ENCODE measurements at places on chromosomes 7 and 10. TPM values are rescaled to one million over a fixed set of nuclear protein-coding genes. Genes with fewer than 3 reads are reported as not detected.

- peak; percentile 44 for DNase-seq
- H3K4me3 ChIP-seq, result no peak overlapping the region
- no peaks in the 10 kb centered on the region for H3K27me3 ChIP-seq
- H3K4me1 ChIP-seq, result peaks cover 43% of the 10 kb centered on the region
- no peaks in the 10 kb centered on the region for H3K36me3 ChIP-seq
Measured at GRCh38 chr10:132515811-132516726, 21.5 kb upstream of the INPP5A start.

Gene ANKRD61
- not detected for total RNA-seq

DNA sequence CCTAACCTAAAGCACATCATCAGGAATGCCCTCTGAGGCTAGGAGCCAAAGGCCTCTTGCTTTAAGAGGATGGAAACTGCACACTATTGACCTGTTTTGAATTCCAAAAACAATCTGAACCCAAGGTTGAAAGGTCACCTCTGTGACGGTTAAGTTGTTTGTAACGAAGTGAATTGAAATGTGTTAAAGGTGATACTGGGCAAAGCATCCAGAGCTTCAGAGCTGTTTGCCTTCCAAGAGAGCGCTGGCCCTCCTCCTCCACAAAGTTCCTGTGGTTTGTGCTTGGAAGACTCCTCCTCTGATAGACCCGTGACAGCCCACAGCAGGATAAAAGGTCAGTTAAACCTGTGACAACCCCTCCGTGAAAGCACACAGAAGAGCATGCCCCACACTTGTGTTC is 133.7 kb upstream of the CTTNBP2 start:
- no peaks in the 10 kb centered on the region for H3K4me1 ChIP-seq
- H3K27ac ChIP-seq, result no peak overlapping the region
- H3K36me3 ChIP-seq, result no peaks in the 10 kb centered on the region
- H3K4me3 ChIP-seq, result no peak overlapping the region
- no peaks in the 10 kb centered on the region for H3K27me3 ChIP-seq

- H3K27me3 ChIP-seq, result no peaks in the 10 kb centered on the region
- H3K27ac ChIP-seq, result no peak overlapping the region
- H3K36me3 ChIP-seq, result no peaks in the 10 kb centered on the region
Measured at GRCh38 chr10:87643920-87644319, 15.8 kb upstream of the PAPSS2 start.

- no peak for DNase-seq
- no peaks in the 10 kb centered on the region for H3K4me1 ChIP-seq
- H3K27ac ChIP-seq, result no peak overlapping the region
- no peaks in the 10 kb centered on the region for H3K27me3 ChIP-seq
- no peak overlapping the region for H3K4me3 ChIP-seq
Measured at GRCh38 chr10:74816824-74817498, 9.4 kb upstream of the KAT6B start.

DNA sequence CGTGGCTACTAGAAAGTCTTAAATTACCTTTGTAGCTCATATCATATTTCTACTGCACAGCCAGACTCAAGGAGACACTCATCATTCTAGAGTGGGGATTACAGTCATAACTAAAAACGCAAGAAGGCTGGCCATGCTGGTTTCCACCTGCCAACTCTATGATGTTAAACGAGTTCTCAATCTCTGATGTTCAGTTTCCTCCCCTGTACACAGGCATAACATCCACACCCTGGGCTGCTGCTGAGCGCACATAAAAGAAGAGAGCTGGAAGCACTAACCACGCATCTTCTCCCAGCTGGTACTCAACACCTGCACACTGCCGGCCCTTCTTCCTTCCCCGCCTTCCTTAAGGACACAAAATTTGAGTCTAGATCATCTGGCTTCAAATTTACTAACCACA is 60.5 kb downstream of the SORBS1 start:
- DNase-seq, result no peak
- H3K27me3 ChIP-seq, result no peaks in the 10 kb centered on the region
- no peak overlapping the region for H3K27ac ChIP-seq
- H3K36me3 ChIP-seq, result no peaks in the 10 kb centered on the region
- H3K4me3 ChIP-seq, result no peak overlapping the region

DNA sequence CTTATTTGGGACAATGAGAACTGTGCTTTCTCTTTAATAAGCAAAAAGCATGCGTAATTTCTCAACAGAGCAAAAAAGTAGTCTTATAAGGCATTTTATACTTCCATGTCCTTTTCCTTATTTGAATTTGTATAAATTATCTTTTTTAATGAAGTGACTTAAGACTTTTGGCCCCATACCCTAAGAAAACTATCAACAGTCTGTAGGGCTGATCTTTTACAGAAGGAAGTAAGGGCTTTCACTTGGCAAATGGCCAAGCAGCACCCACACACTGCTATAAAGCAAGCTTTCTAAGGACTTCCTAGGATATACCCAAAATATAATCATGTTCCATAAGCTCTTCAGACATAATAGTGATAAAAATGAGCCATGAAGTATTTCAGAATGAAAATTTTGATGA is 3.4 kb downstream of the CRPPA start:
- H3K27ac ChIP-seq, result no peak overlapping the region
- H3K27me3 ChIP-seq, result no peaks in the 10 kb centered on the region
- no peak for DNase-seq
- H3K36me3 ChIP-seq, result no peaks in the 10 kb centered on the region

GRCh38 chr10:74542077-74542476 is 284.3 kb upstream of the KAT6B start:
- H3K27me3 ChIP-seq, result no peaks in the 10 kb centered on the region
- H3K36me3 ChIP-seq, result no peaks in the 10 kb centered on the region

Gene ITGB8
- total RNA-seq, result 31.3 TPM

DNA sequence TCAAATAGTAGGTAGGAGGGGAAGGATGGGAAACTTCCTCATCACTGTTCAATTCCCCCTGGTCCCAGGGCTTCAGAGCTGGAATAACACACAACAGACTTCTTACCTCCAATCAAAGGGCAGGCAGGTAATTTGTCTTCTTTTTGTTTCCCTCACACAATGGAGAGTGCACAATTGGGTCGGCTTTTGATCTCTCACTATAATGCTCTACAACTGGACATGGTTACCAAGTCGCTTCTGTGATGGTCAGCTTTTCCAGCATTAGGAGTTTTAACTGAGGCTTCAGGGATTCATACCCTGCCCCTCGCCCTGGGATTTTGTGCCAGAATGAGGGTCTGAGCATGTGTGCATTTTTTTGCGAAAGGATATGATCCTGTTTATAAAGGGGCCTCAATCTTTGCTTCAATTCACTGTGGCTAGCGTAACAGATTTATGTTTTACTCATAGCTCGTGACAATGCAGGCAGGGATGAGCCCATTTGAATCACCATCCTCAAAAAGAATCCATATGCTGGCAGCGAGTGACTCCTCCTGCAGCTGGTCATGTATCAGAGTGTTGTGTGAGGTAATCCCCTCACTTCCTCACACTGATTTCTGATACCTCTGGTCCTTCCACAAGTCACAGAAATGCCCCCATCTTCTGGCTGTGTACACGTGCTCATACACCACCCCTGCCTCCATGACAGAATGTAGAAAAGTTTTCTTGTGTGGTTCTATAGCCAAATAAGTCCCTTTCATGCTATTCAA is 189.6 kb downstream of the CTTNBP2 start:
- H3K4me1 ChIP-seq, result peaks cover 8% of the 10 kb centered on the region
- no peak for DNase-seq
- no peaks in the 10 kb centered on the region for H3K27me3 ChIP-seq
- peak overlapping the region; percentile 32 for H3K27ac ChIP-seq
- no peak overlapping the region for H3K4me3 ChIP-seq

GRCh38 chr7:36591636-36592035 is 132.7 kb downstream of the AOAH start:
- DNase-seq, result no peak
- H3K27ac ChIP-seq, result no peak overlapping the region
- no peaks in the 10 kb centered on the region for H3K36me3 ChIP-seq

DNA sequence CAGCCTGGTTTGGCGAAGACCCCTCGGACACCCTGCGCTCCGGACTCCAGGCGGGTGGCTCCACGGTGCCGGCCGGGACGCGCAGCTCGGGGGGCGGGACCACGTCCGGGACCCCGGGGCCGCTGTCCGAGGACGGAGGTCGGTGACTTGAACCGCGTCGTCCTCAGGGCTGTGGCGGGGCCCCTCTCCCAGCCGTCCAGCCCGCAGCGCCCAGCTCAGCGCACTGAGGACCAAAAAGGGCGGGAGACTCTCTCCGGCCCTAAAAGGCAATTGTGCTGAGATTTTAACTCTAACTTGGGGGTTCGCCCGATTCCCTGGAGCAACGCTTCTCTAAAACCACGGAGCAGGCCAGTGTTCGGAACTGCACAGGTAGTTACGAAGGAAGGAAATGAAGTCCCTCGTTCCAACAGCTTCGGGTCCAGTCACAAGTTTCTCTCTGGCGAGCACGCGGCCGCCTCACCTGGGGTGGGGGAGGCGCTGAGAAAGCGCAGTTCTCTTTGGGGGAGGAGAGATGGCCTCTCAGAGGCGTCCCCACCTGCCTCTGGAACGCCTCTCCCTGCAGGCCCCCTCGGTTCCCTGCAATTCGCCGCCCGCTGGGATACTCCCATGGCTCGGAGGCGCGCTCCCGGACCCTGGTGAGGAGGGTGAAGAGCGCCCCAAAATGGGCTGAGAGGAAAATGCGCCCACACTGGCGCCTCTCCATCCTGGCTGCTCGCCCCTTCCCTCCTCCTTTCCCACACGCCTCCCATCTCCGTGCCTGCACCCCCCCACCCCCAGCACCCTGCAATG is 352.7 kb downstream of the DNAJB6 start:
- no peaks in the 10 kb centered on the region for H3K36me3 ChIP-seq
- H3K27ac ChIP-seq, result no peak overlapping the region
- H3K4me3 ChIP-seq, result peak overlapping the region; percentile 9
- DNase-seq, result peak; percentile 23
- no peaks in the 10 kb centered on the region for H3K27me3 ChIP-seq

GRCh38 chr10:57692255-57692980 is 575.3 kb downstream of the IPMK start:
- H3K36me3 ChIP-seq, result no peaks in the 10 kb centered on the region
- H3K27me3 ChIP-seq, result no peaks in the 10 kb centered on the region
- no peaks in the 10 kb centered on the region for H3K4me1 ChIP-seq
- no peak for DNase-seq

DNA sequence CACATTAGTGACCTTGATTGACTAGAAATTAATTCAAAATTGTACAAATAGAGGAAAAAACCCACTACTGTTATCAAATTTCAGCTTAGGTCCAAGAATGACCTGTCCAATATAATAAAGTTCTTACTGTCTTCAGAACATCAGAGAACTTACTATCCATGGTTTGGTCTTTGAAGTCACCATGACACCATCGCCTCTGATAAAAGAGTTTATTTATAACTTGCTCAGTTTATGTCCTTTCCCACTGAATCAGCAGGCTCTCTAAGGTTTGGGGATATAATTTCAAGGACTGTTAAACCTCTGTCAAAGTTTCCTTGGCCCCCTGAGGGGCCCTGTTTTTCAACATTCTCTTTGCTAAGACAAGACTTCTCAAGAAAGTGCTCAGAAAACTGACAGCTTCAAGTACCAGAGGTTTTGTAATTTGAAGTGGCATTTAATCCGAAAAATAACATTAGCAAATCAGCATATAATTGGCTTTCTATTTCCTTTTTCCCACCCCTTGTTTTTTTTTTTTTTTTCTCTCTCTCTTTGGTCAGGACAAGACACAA is 191.7 kb upstream of the FERD3L start:
- H3K27ac ChIP-seq, result no peak overlapping the region
- H3K27me3 ChIP-seq, result no peaks in the 10 kb centered on the region
- H3K4me1 ChIP-seq, result no peaks in the 10 kb centered on the region
- DNase-seq, result no peak
- H3K36me3 ChIP-seq, result no peaks in the 10 kb centered on the region
- H3K4me3 ChIP-seq, result no peak overlapping the region

Gene BMI1
- total RNA-seq, result 15.6 TPM

- H3K27me3 ChIP-seq, result no peaks in the 10 kb centered on the region
- H3K36me3 ChIP-seq, result no peaks in the 10 kb centered on the region
- DNase-seq, result no peak
- no peak overlapping the region for H3K27ac ChIP-seq
- H3K4me1 ChIP-seq, result no peaks in the 10 kb centered on the region
Measured at GRCh38 chr7:11727864-11728263, 104.1 kb downstream of the THSD7A start.

GRCh38 chr7:29309041-29309854 is 114.7 kb downstream of the CHN2 start:
- H3K27me3 ChIP-seq, result no peaks in the 10 kb centered on the region
- DNase-seq, result no peak
- H3K4me1 ChIP-seq, result no peaks in the 10 kb centered on the region
- H3K4me3 ChIP-seq, result no peak overlapping the region
- H3K36me3 ChIP-seq, result no peaks in the 10 kb centered on the region

Gene TRIM50
- 5.4 TPM for total RNA-seq

DNA sequence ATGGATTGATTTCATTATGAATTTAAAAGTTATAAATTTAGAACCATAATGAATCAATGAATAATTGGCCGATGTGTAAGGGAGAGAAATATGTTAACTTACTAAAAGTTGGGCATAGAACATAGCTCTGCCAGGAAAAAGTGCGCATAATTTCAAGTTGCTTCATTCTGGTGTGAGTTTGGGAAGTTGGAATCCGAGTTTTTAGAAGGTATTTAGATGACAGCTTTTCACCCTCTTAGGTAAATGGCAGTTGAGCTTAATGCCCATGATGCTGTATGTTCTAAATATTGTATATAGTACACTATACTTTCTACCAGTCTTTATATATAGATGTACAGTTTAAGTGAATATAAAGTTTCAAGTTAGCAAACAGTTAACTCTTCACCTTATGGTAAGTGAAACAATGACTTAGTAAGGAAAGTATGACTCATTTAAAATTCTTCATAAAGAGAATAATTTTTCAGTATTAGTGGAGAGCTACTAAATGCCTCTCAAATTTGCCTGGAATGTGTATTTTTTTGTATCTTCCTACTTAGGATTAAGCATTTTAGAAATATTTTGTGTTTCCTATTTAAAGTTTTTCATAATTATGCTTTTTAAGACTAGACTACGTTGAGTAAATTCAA is 1.6 kb downstream of the C1GALT1 start:
- DNase-seq, result no peak
- H3K36me3 ChIP-seq, result no peaks in the 10 kb centered on the region
- H3K27me3 ChIP-seq, result no peaks in the 10 kb centered on the region
- H3K4me3 ChIP-seq, result peak overlapping the region; percentile 86

DNA sequence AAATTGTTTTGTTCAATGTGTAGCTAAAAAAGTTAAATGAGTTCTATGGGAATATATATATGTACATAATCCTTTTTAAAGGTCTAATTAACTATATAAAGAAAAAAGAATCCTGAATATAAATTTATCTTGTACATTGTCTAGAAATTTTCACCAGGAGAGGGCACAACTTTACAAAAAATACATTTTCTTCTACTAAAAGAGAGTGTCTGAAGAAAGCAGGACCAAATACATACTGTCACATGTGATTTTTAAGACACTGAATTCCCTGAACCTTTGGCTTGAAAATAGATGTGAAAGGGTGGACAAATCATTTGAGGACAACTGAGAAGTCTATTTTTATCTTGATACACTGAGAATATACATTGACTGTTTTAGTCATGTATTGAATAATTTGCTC is 204.3 kb downstream of the DGKB start:
- no peak overlapping the region for H3K27ac ChIP-seq
- H3K4me1 ChIP-seq, result no peaks in the 10 kb centered on the region
- H3K27me3 ChIP-seq, result no peaks in the 10 kb centered on the region

- no peaks in the 10 kb centered on the region for H3K4me1 ChIP-seq
- no peaks in the 10 kb centered on the region for H3K27me3 ChIP-seq
- no peak for DNase-seq
- no peak overlapping the region for H3K4me3 ChIP-seq
- peaks cover 46% of the 10 kb centered on the region for H3K36me3 ChIP-seq
Measured at GRCh38 chr10:74977913-74978847, 133.3 kb upstream of the SAMD8 start.

Measured in Peyer's patch (tissue), 4 donors.